ENCODE measurements at places on chromosomes 7 and 10.

- DNase-seq, result no peak
These were observed 153.3 kb downstream of the STK31 start for GRCh38 chr7:23863209-23863787.

DNA sequence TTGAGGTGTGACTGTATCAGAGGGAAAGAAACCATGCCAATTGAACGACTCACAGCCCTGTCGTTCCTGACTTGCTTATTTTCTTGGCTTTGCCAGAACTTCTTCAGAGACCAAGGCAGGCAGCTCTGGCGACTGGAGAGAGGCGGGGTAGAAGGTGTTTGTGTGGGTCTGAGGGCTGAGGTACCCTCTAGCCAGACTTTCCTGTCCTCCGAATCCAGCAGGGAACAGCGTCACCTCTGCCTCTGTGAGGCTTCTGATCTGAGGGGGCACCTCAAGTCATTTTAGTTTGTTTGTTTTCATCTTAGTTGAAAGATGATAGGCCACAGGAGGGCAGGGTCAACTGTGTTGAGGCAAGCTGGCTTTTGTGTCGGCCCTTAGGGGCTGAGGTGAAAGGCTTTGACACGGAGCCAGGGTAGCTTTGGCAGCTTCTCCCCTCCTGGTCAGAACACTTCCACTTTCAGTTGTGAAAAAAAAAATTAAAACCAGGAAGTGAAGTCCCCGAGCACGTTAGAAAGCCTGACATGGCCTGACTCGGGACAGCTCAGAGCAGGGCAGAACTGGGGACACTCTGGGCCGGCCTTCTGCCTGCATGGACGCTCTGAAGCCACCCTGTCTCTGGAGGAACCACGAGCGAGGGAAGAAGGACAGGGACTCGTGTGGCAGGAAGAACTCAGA, 1.9 kb downstream of the ACSL5 start:
- DNase-seq, result no peak

- no peak for DNase-seq
These were observed 186.7 kb downstream of the PCLO start for GRCh38 chr7:82975811-82976468.

- DNase-seq, result no peak
These were observed 57.8 kb downstream of the EBLN1 start for GRCh38 chr10:22159979-22160378.

DNA sequence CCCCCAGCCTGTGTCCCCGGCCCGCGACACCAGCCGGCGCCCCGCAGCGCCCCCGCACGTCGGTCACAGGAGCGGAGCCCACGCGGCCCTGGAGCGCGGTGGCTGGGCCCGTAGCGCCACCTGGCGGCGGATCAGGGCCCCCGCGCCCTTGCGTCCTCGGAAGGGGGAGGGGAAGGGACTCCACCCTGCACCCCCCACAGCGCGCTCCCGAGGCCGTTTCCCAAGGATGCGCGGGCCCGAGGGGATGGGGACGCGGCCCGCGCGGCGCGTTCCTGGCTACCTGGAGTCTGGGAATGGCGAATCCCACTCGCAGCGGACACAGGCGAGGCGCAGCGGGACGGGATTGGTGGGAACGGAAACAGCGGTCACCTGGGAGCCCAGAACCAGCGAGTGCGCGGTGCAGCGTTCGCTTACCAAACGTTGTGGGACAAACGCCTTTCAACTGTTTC, 23.8 kb upstream of the MKI67 start:
- peak; percentile 32 for DNase-seq

- no peak for DNase-seq
These were observed 2.4 kb downstream of the CD36 start for GRCh38 chr7:80640846-80641245.

- DNase-seq, result no peak
These were observed 21.8 kb upstream of the DUSP5 start for GRCh38 chr10:110475722-110476515.

DNA sequence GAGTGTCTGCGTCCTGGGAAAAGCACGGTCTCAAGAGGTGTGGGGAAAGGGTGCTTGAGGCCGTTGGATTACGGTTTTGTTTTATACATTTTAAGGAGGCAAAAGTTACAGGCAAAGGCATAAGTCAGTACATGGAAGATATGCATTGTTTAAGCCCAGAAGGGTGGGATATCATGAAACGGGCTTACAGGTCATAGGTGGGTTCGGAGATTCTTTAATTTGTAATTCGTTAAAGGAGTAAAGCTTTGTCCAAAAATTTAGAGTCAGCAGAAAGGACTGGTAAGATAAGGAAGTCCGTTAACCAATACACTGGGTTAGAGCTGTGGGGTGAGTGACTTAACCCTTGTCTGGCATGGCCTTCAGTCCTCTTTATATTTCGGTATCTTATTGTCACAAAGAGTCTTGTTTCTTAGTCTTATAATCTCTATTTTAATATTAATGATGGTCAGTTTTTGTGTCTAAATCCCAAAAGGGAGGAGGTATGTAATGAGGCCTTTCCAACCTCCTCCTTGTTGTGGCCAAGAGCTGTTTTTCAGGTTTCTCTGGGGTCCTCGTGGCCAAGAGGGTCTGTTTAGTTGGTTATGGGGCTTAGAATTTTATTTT, 12.7 kb downstream of the TSPAN14 start:
- no peak for DNase-seq

DNA sequence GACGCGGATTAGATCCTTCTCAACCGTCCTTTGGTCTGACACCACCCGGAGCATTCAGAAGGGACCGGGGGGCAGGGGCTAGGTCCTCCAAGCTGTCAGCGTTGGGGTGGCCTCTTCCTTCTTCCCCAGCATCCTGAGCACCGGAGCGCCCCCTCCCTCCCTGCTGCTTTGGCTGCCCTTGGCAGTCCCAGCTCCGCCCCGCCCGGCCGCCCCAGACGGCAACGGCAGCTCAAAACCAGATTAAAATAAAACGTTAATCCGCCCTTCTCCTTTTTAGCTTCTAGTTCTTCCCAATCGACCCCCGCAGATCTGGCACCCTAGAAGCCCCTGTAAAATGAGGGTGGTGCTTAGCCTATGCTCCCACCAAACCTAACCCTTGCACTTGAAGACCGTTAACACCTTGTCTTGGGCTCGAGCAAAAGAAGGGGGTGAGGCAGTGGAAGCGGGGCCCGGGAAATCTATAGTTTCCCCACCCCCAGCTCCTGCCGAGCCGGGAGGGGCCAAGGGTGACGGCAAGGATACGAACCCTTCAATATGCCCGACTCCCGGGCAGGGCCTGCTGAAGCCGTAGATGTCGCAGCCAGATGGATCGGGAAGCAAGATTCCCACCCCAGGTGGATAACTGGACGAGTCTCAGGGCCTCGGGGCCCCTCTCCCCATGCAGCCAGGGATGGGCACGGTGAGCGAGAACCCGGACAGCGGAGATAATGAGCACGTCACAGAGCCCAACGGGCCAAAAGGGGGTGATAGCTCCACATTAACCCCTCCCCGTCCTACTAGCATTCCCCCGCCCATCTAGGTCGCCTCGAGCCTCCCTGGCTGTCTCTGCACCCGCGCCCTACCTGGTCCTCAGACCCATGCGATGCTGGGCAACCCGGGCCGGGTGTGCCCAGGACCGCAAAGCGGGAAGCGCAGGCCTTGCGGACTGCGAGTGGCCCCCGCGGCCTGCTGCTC, 169.7 kb downstream of the NRF1 start:
- DNase-seq, result no peak

- no peak for DNase-seq
These were observed 16.3 kb upstream of the BAMBI start for GRCh38 chr10:28661035-28661434.

DNA sequence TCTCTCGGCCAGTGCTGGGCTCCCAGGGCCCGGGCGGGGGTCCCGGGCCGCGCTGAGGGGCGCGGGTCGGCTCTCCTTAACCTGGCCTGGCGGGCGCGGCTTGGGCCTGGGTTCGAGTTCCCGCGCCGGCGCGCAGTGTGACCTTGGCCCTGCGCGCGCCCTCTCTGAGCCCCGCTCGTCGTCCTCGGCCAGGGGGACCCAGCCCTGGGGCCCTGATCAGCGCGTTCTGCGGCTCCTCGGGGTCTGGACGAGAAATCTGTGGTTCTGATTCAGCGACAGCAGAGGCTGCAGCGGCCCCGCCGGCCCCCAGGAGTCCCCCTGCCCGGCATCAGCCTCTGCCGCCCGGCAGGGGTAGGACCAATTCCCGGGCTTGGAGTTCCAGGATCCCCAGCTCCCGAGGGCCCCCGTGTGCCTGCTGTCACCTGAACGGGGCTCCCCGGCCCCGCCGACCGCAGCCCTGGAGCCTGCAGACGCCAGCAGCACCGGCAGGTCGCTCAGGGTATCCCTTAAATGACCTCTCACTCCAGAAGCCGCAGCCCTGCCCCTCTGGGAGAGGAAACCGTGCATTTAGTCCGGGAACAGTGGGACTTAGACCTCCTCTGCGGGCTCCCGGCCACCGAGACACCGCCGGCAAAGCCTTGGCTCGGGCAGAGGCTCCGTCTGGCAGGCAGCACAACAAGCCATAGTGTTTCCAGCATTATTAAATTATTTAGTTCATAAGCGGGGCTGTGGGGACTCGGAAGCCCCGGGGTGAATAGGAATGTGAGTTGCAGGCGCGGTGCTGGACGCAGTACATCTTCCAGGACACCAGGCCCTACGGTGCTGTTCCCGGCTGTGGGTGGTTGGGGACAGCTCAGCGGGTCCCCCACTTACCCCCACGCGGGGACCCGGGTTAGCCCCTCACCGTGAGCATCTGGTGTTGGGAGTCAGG, 572 bp downstream of the CHST12 start:
- no peak for DNase-seq

DNA sequence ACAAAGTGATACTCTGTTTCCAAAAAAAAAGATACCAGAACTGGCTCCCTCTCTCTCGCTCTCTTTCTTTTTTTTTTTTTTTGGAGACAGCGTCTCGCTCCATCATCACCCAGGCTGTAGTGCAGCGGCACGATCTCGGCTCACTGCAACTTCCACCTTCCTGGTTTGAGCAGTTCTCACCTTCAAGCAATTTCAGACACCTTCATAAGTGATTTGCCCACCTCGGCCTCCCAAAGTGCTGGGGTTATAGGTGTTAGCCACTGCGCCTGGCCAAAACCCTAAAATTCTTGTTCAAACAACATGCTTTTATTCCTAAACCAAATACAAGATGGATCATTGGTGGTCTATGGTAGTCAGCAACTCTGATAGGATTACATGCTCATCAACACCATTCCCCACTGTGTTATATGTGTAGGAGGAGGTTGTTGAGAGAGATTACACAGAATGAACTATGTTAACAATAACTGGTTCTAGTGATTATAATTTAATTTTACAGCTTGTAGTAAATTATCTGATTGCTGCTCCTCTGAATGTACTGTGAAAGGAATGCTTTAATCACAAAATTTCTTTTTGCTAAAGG, 15.5 kb downstream of the ACBD5 start:
- no peak for DNase-seq

DNA sequence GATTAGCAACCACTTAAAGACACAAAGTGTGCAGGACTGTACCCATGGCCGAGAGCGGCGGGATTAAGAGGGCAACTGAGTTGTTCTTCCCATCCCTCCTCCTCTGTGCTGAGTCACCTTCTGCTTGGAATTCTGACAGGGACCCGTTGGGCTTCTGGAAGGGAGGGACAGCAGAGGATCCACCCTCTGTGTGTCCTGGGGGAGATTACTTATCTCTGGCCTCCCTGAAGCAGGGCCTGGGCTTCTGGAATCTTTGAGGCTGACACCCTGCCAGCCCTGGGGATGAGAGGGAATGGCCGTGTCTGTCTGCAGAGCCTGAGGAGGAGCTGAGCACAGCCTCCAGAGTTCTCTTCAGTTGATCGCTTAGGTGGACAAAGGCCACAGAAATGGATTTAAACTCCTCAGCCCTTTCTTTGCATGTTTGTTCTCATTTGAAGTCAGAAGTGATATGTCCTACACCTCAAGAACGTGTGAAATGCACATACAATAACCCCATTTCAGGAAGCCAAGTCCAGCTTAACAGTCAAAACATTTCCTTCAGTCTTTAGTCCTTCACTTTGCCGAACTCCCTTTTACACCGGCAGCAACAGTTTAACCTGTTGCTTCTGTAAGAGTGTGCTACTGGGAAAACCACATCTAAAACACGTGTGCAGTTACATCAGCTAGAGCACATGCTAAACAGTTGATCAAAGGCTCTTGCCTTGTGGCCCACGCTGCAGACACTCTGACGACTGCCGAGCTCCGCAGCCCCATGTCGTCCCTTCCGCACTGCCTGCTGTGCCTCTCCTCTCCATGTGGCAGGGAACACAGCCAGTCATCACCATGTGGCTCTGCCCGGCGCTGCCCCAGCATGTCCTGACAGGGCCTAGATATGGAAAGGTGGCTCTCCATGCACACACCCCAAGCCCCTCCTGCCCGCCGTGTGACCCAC, 55.7 kb downstream of the IKZF1 start:
- peak; percentile 72 for DNase-seq

- DNase-seq, result no peak
These were observed 50.6 kb upstream of the SRPK2 start for GRCh38 chr7:105439174-105439893.

DNA sequence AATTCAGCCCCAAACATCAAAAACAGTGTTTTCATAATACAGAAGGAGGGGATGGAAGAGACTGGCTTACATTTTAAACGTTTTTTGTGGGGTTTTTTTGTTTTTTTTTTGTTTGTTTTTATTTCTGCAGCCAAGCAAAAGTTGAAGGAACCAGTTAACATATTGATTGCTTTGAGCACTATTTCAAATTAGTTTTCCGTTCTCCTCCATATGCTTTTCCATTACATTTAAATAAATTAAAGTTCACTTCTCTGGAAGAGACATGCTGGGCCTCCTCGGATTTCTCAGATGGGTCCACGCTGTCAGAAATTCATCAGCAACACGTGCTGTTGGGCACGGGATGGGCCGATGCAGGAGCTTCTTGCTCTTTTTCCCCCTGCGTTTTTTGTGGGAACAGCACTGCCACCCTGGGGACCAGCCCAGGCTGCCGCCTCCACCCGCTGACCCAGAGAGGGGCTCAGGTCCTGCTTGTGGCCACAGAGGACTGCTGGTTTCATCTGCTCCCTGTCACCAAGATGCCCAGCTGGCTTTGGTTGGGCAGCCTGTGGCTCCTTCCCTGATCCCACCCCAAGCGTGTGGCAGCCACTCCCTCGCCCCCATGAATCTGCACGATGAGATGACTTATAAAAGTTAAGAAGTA, 67.7 kb upstream of the CHST15 start:
- DNase-seq, result no peak

GRCh38 chr7:148620749-148621359, 30.3 kb downstream of the C7orf33 start:
- DNase-seq, result no peak

- peak; percentile 1 for DNase-seq
These were observed 38.0 kb downstream of the PRKAG2 start for GRCh38 chr7:151838861-151839381.

DNA sequence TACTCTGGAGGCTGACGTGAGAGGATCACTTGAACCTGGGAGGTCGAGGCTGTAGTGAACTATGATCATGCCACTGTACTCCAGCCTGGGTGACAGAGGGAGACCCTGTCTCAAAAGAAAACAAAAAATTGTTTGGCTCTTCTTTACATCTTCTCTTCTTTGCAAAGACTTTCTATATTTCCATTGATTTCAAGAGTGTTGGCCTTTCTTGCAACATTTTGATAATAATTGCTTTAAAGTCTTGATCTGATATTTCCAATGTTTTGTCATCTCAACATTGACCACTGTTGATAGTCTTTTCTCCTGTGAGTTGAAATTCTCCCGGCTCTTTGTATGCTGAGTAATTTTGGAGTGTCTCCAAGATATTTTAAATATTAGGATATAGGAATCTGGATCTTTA, 17.8 kb upstream of the CLDN4 start:
- no peak for DNase-seq

- DNase-seq, result no peak
These were observed 359.4 kb upstream of the CELF2 start for GRCh38 chr10:10658172-10658785.

GRCh38 chr7:46285878-46286277, 364.8 kb upstream of the IGFBP3 start:
- DNase-seq, result no peak
